NCI-H2029 treated with DMSO at 0.1 percent for 48 hours (cell line): ENCODE measurements at places on chromosomes 1 and 21.

DNA sequence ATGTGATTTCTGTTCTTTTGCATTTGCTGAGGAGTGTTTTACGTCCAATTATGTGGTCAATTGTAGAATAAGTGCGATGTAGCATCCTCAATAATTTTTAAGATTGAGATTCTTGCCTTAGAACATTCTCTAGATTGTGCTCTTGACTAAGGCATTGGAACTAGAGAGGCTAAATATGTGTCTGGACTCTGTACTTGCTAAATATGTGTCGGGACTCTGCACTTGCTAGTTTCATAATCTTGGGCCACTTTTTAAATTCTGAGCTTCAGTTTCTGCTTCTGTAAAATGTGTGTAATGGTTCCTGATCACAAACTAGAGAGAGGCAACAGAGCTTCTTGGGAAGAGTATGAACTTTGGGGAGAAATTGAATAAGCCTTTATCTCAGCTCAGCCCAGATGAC lies 21.6 kb downstream of the HLX start:
- DNase-seq, result no peak

DNA sequence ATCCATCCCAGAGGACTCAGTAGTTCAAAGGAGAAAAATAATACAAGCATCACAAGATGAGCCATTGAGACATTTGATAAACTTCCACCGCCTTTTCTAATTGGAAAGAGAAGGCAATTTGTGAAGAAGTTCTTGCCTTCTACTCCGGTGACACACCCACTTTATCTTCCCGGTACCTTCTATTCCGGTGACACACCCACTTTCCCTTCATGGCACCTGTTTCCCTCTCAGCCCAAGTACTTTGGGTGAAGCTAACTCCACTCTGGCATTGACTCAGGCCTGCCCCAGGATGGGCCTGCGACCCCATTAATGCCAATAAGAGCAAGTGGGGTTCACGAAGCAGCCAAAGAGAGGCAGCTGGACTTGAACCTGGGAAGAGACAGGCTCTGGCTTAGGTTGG lies 38.2 kb downstream of the CLDN14 start:
- no peak for DNase-seq

GRCh38 chr1:37922767-37923550 lies 23.9 kb downstream of the INPP5B start:
- DNase-seq, result no peak

GRCh38 chr1:28395181-28395580 lies 25.6 kb downstream of the PHACTR4 start:
- DNase-seq, result no peak

DNA sequence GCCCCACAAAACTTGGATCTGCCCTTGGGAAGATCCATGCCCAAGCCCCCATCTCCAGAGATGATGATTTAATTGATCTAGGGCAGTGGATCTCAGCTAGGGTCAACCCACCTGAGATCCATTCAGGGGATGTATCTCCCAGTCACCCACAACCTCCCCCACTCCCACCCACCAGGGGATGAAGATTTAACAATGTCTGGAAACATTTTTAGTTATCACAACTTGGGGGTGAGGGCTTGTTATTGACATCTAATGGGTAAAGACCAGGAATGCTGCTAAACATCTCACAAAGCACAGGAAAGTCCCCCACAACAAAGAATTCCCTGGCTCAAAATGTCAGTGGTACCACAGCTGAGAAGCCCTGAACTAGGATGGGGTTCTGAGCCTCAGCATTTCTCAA lies 45.0 kb upstream of the LPGAT1 start:
- no peak for DNase-seq

DNA sequence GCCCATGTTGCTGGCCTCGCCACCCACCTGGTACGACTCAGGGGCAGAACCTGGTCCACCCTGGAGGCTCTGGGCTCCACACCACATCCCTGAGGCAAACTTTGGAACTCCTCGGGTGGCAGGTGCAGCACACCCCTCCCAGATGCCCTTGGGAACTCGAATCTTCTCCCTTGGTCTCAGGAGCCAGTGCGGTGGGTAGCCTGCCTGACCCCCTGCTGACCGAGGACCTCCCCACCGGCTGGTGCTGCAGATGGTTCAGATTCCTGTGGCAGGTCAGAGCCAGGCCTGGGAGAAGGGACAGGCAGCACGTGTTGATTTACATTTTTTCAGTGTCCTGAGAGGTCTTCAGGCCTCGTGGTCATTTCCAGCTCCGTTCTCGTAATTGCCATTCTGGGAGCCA lies 6.3 kb upstream of the CFAP410 start:
- no peak for DNase-seq

DNA sequence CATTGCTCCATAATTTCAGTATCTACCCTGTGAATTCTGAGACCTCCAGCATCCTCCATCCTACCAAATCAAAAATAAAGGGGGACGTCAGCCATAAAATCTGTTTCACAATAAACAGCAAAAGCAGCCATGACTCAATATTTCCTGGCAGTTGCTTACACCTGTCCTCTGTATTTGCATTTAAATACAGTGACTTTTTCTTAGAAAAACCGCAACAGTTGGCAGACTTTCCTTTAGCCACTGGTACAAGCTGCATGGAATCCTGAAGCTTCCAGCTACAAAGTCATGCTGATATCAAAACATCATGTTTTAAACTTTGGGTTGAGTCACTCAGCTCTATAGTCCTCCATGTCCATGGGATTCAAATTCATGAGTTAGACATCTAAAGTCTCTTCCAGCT lies 278.0 kb upstream of the KAZN start:
- DNase-seq, result no peak

GRCh38 chr1:207306603-207307002 lies 14.9 kb upstream of the CD55 start:
- no peak for DNase-seq

- DNase-seq, result no peak
Measured at GRCh38 chr1:224435318-224435763, 744 bp upstream of the WDR26 start.

- no peak for DNase-seq
Measured at GRCh38 chr1:111602974-111603373, 16.6 kb upstream of the RAP1A start.

DNA sequence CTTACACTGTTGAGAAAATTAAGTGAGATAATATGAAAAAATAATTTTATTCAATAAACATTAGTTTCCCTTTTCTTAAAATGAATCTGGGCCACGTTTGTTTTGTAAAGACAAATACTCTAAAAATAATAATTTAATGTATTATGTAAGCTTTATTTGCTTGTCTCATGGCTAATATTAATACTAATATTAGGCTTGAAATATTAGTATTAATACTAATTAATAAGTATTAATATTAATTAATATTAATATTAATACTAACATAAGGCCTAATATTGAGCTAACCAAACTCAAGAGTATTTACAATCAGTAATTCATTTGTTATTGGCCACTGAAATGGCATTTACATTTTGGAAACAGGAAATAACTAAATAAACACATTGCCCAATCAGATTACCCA lies 280.1 kb upstream of the ESRRG start:
- DNase-seq, result no peak

DNA sequence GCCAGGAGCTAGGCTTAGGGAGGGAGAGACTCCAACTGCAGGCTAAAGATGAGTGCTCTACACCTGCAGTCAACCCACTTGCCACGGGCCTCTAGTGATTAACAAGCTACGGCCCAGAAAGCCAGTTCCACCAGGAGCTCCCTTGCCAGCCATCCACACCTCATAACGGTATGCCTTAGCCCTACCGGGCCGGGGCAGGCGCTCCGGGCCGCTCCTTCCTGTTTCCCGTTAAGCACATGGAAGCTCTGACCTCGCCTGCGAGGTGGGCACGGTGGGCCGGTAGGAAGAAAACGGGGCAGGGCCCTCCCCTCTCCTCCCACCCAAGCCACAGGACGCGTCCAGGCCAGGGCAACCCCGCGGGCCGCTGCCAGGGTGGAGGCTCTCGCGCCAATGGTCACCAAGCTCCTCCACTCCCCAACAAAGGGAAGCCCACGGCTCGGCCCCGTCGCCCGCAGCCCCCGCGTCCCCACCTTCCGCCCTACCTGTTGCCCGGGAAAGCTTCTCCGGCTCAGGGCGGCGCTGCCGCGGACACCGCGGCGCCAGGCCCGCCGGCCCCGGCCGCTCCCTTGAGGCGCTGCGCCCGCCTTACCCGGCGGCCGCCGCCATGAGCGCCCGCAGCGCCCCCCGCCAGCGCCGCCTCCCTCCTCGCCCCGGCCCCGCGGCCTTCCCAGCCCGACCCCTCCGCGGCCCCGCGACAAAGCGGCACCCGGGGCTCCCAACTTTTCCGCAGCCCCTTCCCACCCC lies 627 bp downstream of the CERS2 start:
- no peak for DNase-seq

DNA sequence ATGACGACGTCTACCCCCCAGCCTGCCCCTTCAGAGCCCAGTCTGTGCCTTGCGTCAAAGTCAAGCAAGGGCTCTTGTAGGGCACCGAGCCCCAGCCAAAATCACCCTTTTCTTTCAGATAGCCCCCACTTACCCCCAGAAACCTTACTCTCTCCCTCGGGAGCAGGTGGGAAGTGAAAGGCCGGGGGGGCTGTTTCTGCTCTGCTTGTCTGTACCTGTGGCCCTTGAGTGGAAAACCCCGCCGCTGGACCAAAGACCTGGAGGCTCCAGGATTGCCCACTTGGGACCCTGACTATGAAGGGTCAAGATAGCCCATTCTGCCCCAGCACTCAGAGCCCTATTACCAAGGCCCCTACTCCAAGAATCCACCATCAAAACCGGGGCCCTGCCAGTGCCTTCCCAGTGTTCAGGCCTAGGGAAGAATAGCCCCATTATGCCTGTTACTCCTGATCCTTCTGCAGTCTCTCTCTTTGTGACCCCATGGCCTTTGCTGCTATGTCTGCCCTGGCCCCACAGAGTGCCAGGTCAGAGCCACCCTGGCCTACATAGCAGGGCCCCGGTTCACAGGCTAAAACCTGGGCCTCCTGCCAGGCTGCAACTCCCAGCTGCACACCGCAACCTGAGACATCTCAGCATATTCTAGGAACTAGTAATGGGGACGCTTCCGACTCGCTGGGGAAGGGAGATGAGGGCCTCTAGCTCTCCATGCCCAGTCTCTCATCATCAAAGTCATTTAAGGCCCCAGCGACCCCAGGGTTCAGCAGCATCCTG lies 22.2 kb upstream of the HPDL start:
- peak; percentile 31 for DNase-seq

DNA sequence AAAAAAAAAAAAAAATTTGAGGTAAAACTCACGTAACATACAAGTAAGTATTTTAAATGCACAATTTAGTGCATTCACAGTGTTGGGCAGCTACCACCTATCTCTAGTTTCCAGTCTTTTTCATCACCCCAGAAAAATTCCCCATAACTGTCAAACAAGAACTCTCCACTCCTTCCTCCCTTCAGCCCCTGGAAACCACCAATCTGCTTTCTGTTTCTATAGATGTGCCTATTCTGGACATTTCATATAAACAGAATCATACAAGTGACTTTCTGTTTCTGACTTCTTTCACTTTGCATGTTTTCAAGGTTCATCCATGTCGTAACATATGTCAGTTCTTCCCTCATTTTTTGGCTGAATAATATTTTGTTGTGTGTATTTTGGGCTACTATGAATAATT lies 24.9 kb upstream of the ETS2 start:
- no peak for DNase-seq

DNA sequence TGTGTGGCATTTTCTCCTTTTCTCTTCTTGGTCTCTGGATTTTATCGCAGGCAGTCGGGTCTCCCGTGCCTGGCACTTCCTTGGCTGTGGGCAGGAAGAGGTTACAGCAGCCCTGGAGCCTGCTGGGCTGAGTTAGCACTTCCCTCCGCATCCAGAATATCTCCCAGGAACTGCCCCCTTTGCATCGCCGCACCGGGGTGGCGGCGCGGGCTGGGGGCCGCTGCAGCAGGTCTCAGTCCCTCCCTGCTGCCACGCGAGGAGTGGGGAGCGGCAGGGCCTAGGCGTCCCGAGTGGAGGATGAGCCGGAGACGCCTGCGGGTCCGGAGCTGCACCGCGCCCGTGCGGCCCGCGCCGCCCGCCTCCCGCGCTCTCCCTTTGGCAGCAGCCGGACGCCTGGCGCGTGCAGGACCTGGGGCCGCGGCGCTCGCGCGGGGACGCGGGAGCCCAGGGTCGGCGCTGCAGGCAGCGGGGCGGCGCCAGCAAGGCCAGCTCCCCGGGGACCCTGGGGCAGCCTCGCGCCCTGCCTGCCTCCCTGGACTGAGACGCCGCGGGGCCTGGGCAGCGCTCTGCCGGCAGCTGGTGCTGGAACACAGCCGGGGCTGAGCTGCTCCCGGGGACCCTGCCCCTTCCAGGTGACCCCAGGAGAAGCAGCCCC lies 192.8 kb downstream of the PRDM2 start:
- DNase-seq, result no peak

DNA sequence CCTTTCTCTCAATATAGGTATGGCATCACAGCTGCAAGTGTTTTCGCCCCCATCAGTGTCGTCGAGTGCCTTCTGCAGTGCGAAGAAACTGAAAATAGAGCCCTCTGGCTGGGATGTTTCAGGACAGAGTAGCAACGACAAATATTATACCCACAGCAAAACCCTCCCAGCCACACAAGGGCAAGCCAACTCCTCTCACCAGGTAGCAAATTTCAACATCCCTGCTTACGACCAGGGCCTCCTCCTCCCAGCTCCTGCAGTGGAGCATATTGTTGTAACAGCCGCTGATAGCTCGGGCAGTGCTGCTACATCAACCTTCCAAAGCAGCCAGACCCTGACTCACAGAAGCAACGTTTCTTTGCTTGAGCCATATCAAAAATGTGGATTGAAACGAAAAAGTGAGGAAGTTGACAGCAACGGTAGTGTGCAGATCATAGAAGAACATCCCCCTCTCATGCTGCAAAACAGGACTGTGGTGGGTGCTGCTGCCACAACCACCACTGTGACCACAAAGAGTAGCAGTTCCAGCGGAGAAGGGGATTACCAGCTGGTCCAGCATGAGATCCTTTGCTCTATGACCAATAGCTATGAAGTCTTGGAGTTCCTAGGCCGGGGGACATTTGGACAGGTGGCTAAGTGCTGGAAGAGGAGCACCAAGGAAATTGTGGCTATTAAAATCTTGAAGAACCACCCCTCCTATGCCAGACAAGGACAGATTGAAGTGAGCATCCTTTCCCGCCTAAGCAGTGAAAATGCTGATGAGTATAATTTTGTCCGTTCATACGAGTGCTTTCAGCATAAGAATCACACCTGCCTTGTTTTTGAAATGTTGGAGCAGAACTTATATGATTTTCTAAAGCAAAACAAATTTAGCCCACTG lies 11.5 kb downstream of the HIPK1 start:
- no peak for DNase-seq

DNA sequence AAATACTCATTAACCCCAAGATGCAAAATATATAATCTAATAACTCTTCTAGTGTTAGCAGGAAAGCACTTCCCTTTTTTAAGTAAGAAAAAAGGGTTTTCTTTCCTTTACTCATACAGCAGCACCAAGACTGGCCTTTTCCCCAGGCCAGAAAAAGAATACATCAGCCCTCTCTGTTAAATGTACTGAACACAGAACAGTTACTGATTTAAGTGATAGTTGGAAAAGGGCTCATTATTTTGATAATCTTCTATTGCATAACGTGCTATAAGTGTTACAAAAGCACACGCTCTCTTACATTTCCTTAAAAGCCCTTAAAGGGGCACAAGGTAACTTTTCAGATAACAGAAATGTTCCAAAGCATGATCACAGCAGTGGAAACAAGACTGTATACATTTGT lies 142.9 kb downstream of the TIAM1 start:
- DNase-seq, result no peak
